Skeletal muscle cell (primary cell): ENCODE measurements at places on chromosomes 11 and 22.
A peak's percentile ranks its signal among the peaks of the same experiment; 100 is the strongest.

DNA sequence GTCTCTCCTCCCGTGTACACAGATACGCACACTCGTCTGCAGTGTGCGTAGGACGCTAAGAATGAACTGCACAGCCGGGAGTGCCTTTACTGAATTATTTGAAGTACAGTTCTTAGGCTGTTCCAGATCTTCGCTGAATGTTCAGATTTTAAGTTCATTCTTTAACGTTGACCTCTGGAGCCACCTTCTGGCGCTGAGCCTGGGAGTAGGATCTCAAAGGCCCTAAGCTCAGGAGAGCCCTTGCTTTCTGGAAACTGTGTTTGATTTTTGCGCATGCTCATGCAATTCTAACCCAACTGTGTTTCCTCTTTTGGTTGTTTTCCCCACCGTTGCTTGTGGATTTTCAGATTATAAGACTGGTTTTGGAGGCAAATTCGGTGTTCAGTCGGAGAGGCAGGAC, 22.8 kb downstream of the CTTN start:
- no peak for DNase-seq

GRCh38 chr11:79119491-79120284, 321.1 kb downstream of the TENM4 start:
- no peak for DNase-seq

- DNase-seq: no peak
Measured at GRCh38 chr11:132471466-132471865, 1060.8 kb downstream of the OPCML start.

- DNase-seq: peak; percentile 23
Measured at GRCh38 chr11:119791701-119792151, 62.7 kb upstream of the NECTIN1 start.

- no peak for DNase-seq
Measured at GRCh38 chr11:21110415-21110814, 441.0 kb downstream of the NELL1 start.

GRCh38 chr11:100918551-100919500, 210.8 kb downstream of the PGR start:
- no peak for DNase-seq

- no peak for DNase-seq
Measured at GRCh38 chr22:44127356-44127755, 53.4 kb upstream of the PARVG start.

GRCh38 chr11:10803676-10804075, 5.0 kb downstream of the EIF4G2 start:
- DNase-seq: no peak

GRCh38 chr11:111379602-111380136, 594 bp upstream of the POU2AF1 start:
- DNase-seq: no peak

DNA sequence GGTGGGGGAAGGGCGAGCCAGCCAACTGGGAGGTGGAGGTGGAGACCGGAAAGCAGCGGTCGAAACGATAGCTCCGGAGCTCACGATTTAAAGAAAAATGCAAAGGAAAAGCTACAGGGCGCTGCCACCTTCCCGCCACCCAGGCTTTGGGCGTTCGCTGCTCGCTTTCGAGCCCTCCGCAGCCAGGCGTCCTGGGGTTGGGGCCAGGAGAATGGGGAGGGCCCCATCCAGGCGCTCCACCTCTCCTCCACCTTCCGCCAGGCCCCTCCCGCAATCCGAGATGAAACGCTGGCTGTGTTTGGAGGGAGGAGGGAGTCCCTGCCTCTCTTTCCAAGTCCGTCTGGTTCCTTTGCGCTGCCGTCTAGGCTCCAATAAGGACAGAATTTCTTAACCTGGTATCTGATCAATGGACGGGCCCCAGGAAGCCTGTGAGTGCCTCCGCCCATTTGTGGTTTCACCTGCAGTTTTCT, 483 bp upstream of the ABTB2 start:
- no peak for DNase-seq

DNA sequence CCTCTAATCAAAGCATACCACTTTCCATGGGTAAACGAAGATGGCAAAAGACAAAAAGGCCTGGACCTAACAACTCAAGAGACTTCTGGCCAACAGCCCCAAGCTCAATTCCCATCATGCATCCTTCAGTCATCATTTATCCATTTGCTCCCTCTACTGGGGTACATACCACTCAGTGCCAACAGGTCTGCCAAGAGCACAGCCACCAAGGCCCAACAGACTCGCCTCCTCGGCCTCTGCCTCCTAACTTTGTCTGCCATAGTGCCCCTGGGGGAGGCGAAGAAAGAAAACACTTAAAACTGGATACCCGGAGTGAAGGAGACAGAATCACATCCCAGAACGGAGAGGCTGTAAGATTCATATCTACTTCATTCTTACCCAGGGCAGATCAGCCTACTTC, 1.1 kb downstream of the HYOU1 start:
- DNase-seq: no peak

GRCh38 chr11:119650251-119650650, 78.7 kb downstream of the NECTIN1 start:
- no peak for DNase-seq

- no peak for DNase-seq
Measured at GRCh38 chr11:111879637-111879960, 258 bp downstream of the CFAP68 start.

DNA sequence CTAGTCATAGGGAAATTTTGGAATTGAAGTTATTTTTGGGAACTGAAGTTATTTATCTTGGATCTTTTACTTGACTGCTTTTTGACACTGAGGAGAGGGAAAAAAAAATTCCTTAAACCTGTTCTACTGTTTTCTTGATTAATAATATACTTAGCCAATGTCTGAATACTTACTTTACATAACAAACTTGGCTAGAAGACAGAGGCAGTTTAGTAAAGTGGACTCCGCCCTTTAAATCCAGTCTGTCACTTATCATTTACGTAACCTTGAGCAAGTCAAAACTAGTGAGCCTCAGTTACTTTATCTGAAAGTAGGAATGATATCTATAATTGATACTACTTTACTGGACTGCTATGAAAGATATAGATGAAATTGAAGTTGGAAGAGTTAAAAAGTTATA, 19.5 kb downstream of the CTSC start:
- no peak for DNase-seq
